ENCODE measurements at places on chromosomes 4 and X. TPM values are rescaled to one million over a fixed set of nuclear protein-coding genes. Genes with fewer than 3 reads are reported as not detected.

The SMPX gene
- not detected for total RNA-seq

- no peak for DNase-seq
Measured at GRCh38 chrX:54116391-54116790, 66.7 kb downstream of the FAM120C start.

DNA sequence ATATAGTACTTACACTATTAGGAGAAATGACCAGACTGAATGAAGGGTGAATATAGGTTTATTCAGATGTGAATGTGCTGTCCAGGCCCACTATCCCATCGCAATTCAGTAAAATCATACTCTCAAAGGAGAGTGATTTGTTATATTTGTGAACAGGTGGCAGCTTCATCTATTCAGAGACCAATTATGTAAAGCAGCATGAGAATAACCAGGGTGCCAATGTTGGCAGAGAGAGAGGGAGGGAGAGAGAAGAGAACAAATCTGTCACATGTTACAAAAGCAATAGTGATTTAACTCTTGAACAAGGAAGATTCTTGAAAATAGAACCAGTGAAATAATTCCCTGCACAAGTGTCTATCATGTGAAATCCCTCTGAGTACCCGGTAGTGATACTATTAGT is 38.9 kb upstream of the TLL1 start:
- no peak for DNase-seq

DNA sequence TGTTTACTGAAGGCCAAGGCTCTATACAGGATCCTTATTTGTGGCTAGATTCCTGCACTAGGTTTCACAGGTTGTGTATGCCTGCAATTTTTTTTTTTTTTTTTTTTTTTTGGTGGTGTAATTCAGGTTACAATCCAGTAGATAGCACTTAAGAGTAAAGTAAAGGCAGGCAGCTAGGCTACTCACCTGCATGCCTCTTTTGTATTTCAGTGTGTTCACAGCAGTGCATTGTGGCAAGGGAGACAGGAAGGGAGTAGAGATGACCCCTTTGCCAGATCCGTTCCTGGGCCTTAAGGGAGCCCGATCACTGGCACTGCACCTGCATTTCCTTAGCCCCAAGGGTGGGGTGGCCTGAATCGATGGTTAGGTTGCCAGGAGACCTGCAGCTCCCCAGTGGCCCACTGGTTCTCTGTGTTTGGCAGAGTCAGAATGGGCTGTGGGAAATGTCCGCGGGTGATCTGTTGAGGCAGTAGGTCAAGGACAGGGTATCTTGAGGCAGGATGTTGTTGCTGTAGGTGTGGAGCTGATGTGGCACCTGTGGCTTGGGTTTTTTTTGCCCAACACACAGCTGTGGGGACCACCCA is 374.9 kb upstream of the AADAT start:
- DNase-seq = peak; percentile 43

- DNase-seq = no peak
Measured at GRCh38 chr4:978957-979701, 5.8 kb upstream of the DGKQ start.

DNA sequence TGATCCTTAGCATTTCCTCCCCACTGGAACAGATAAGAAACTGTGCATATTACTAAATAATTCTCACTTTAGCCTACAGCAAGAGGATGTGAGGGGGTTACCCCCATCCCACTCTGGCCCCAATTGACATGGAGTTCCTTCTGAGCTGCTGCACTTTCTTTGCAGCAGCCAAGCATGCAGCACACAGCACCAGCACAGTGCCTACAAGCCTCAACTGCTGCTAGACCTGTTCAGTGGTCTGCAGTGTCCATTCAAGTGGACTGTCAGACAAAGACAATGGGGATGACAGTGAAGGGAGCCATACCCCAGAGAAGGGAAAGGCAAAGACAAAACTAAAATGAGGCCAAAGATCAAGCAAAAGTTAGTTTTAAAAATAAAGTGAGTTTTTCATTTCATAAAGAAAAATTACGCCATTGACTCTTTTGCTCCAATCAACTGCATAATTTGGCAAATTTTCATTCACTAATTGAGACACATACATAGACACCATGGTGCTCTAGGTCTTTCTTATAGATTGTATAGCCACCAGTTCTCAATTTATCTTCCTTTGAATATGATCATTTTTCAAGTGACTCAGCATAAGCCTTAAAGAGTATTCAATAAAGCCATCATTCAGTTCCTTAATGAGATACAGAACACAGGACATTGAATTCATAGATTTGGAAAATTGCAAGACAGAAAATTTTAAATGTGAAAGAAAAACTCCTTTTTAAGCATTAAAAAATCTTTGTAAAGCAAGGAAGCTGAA is 410.6 kb downstream of the HNRNPD start:
- no peak for DNase-seq

The CCDC149 gene
- 5.8 TPM for total RNA-seq

The CCDC120 gene
- 11.8 TPM for total RNA-seq

The GPM6B gene
- 132 TPM for total RNA-seq

- no peak for DNase-seq
Measured at GRCh38 chrX:30786374-30786773, 102.7 kb downstream of the TAB3 start.

DNA sequence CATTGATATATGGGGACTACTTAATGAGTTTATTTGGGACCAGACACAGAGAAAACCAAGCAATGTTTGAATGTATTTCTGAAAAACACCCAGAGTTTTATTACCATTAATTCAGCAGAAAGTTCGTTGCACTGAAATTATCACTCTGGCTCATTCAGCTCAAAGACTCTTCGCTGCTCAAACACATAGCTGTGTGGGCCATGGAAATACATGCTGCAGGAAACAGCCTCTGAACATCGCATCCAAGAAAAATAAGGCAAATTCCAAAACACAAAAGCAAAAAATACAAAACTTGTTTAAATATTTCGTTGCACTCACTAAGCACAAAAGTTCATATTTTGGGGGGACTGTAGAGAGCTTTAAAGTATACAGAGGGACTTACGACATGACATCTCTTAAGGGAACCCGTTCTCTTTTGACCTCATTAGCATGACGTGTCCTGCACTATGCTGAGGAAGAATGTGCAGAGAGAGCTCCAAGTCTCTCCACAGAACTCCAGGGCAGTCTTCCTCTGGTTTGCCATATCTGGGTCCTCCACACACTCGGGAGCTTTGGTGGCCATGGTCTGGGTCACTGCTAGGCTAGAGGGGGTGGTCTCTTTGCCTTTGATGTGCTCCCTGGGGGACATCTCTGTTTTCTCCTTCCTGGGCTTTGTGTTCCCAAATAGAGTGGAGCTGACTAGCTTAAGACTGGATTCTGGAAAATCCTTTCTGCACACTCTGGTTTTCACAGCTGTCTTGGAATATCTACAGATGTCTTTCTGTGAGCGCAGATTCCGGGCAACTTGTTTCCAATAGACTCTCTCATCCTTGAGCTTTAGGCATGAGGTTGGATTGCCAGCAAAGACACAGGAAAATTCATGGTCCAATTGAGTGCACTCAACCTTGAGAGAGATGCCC is 2.8 kb downstream of the FGFBP1 start:
- no peak for DNase-seq

GRCh38 chr4:112287258-112287989 is 1.7 kb upstream of the TIFA start:
- DNase-seq = no peak

The ZNF330 gene
- total RNA-seq = 44.3 TPM

The COL4A6 gene
- total RNA-seq = 10.4 TPM

DNA sequence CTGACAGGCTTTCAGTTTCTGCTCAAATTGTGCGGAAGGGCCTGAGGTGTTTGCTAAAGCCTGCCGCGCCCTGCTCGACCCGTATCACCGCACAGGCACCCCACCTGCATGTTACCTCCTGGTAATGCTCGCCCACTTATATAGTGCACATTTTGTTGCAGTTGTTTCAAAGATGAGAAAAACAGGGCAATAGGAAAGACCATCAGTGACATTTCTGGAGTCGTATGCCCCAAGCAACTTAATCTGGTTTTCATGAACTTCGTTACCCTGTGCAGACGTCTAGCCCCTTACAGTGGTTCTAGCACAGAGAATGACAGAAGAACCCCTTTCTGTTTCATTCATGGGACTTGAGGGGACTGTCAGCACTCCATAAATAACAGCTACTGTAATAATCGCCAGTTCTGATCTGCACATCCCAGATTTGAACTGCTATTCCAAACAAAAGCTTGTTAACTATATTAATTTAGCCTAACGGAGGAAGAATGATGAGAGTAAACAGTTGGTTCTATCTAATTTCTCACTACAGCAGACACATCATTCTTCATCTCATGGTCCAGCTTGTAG is 940 bp upstream of the DCTD start:
- no peak for DNase-seq

DNA sequence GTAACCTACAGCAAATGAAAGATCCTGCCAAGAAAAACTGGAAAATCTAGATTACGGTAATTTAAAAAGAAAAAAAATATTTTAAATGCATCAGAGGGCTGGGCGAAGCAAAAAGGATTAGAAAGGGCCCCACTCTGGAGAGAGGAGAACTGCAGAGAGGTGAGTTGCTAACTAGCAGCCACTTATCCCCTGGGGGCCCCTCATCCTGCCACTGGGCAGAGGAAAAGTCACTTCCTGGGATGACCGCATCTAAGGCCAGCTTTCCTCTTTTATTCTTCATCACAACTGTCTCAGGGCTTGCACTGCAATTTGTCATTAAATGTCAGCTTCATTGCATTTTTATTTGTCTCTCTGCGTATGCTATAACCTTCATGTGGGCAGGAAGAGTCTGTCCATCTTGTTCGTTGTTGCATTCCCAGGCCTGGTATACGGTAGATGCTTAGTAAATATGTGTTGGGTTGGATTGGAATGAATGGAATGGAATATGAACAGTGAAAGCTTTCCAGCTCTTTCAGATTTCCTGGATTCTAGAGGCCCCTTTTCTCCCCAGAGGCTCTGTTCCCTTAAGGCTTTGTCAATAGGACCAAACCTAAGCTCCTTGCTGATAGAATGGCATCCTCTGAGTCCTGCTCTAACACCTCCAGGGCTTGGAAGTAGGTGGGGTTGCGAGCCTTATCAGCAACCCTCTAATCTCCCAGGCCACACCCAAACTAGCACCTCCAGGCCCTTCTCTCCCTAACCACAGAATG is 58.9 kb downstream of the TLR10 start:
- DNase-seq = no peak

DNA sequence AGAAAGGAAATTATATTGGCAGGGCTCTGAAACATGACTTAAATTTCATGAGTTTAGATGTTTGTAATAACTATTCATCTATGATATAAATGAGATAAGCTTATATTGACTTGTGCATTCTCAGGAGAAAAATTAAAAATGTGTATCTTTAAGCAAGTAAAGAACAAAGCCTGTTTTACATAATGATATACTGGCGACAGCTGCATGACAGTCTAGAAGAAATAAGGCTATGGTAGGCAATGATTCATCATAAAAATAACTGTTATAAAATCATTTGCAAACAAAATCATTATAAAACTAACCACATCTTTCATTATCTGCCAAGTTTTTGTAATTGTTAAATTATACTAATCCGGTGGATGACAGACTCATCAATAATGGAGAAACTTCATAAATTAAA is 188.1 kb downstream of the ADAM29 start:
- DNase-seq = no peak

DNA sequence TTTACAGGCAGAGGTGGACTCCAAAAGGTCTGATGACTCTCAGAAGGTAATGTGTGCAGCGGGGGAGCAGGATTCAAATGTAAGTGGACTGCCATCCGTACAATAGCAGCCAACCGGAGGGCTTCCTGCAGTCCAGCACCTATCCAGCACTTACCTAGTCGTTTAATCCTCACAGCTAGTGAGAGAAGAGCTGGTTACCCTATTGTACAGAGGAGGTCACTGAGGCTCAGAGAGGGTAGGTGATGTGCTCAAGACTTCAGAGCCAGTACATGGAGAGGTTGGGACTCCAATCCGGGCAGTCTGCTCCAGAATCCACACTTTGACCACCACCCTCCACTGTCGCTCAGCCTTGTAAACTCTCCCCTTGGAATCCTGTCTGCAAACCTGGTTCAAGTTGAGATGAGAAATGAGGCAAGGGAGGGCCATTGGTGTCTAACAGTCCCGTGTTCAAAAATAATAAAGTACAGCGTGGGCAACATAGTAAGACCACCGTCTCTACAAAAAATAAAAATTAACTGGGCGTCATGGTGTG is 22.5 kb upstream of the JAKMIP1 start:
- DNase-seq = peak; percentile 86

DNA sequence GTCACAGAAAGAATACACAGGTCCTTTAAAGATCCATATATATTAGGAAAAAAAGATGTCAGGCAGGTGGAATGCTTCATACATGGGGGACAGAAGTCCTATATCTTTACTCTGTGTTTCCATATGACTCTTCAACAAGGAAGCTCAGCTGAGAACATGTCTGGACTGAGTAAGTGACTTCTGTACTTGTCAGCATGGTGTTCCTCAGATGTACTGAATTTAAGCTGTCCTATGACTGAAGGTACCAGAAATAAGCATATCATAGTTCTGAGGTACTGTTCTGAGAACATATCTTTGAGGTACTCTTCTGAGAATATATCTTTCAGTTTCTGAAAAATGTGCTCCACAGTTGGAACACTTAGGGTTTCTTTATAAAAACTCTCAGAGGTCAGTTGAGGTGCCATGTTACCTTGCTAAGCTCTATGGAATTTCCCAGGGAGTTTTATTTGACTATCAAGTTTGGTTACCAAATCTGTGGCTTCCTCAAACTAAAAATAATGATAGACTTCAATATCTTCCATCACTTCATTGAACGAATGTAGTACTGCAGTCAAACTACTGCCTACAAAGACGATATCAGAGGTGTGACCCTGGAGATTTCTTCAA is 597.2 kb upstream of the GNPDA2 start:
- no peak for DNase-seq

The ABCG2 gene
- 3.4 TPM for total RNA-seq

- DNase-seq = no peak
Measured at GRCh38 chr4:170022211-170022610, 4.0 kb downstream of the MFAP3L start.

The NEUROG2 gene
- not detected for total RNA-seq

DNA sequence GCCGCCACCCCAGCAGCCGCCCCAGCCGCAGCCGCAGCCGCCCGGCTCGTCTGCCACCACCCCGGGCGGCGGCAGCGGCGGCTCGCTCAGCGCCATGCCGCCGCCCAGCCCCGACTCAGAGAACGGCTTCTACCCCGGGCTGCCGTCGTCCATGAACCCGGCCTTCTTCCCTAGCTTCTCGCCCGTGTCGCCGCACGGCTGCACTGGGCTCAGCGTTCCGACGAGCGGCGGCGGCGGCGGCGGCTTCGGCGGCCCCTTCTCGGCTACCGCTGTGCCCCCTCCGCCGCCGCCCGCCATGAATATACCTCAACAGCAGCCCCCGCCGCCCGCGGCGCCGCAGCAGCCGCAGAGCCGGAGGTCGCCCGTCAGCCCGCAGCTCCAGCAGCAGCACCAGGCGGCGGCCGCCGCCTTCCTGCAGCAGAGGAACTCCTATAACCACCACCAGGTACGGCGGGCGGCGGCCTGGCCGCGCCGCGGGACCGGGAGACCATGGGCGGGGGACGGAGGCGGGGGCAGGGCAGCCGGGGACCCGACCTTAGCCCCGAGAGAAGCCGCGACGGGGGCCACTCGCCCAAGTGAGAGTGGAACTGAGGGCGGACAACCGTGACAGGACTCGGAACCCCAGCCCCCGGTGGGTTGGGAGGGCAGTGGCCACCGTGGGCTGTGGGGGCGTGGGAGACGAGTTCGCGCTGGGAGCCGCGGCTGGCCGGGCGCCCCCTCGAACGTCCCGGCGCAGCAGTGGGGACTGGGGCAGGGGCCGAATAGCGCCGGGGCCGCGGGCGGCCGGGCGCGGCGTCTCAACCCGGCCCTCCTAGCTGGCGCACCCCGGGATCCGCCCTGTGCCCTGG is 1.8 kb downstream of the CPEB2 start:
- peak; percentile 60 for DNase-seq

Data from H1 (cell line).